ENCODE measurements at places on chromosomes 13 and 19. TPM values are rescaled to one million over a fixed set of nuclear protein-coding genes. Genes with fewer than 3 reads are reported as not detected.

GRCh38 chr13:110306960-110307766, at the start of the genes COL4A1 and COL4A2:
Gene COL4A1, minus strand, starts transcription at chr13:110307157. Its CDS starts 130 bp downstream, at chr13:110307027.
Gene COL4A2, plus strand, starts transcription at chr13:110307284. Its CDS starts 620 bp downstream, at chr13:110307904.
- DNase-seq, result no peak

- DNase-seq, result peak; percentile 44
Measured at GRCh38 chr19:43524922-43525835, 1.8 kb downstream of the ETHE1 start.

DNA sequence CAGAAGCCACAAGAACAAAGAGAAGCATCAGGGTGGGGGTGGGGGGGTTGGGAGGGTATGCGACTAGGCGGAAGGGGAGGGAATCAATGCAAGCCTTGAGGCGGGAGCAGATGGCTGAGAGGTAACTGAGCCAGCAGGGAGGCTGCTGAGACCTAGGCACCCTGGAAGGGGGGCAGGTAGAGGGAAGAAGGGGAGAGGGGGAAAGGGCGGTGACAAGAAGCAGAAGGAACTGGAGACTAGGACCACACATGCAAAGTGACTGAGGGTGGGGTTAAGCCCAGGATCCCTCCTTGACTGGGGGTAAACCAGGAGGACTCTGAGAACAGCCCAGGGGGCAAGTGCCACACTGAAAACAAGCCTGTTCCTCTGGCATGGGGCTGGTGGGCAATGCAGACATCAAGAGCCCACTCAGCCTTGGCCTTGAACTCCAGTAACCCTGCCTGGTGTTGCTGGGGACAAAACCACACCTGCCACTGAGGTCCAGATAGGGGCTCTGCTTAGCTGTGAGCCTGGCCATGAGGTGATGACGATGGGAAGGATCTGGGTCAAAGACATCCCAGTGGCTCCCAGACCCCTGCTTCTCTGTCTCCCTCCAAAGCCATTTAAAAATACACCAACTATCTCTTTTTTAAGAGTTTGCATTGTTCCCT, 20.3 kb downstream of the OPA3 start:
- DNase-seq, result no peak

DNA sequence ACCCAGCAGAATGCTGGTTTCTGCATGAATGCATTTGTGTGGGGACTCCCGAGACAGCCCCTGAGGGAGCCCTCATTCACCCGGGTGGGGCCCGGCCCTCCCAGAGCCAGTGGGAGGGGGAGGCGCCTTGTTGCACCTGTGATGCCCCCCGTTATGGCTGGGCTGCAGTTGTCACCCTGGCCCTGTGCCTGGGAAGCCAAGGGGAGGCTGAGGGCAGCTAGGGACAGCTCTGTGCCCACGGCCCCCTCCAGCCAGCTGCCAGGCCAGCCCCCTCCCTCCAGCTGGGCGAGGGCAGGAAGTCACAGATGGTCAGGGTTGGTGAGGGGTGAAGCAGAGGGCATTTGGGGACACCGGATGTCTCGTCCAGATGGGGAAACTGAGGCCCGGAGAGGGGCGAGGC, 26.1 kb downstream of the NFIC start:
- no peak for DNase-seq

GRCh38 chr13:106117035-106117434, 418.4 kb downstream of the EFNB2 start:
- no peak for DNase-seq

DNA sequence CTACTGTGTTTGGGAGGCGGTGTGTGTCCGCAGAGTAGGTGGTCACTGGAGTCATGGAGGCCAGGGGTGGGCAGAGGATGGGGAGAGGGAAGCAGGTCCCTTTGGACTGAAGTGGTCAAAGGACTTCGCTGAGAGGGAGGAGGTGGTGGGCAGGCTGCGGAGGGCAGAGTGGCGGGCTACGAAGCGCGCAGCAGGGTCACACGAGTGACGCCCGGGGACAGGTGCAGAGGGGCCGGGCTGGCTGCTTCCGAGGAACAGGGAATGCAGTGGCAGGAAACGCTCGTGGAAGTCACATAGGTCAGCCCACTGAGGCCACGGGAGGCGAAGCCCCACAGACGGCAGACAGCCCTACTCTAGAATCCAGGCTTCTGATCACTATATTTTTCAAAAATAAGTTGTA, 111.5 kb downstream of the URI1 start:
- no peak for DNase-seq

- DNase-seq, result no peak
Measured at GRCh38 chr19:54169149-54169740, 3.7 kb downstream of the TMC4 start.

- DNase-seq, result no peak
Measured at GRCh38 chr19:8206147-8207087, 2.8 kb upstream of the CERS4 start.

GRCh38 chr13:30149248-30149647, 158.1 kb downstream of the KATNAL1 start:
- DNase-seq, result no peak

GRCh38 chr13:55160867-55161266, 1979.9 kb upstream of the PRR20A start:
- no peak for DNase-seq

- DNase-seq, result peak; percentile 20
Measured at GRCh38 chr19:36113894-36114720, 568 bp downstream of the POLR2I start.

DNA sequence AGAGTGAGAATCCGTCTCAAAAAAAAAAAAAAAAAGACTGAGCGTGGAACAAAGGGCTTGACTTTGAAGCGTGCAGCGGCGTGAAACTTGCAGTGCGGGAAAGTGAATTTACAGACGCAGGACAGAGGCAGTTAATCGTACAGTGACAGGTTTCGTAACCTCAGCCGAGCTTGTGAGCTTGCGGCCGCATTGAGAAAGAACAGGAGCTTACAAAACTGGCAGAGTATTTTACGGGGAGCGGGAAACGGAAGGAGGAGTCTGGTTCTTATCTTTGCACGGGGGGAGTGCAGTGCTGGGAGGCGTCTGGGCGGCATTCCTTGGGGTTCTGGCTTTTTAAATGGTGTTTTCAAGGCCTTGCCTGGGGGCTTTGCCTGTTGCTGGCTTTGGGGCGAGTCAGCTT, 6.0 kb upstream of the BSG start:
- DNase-seq, result no peak

DNA sequence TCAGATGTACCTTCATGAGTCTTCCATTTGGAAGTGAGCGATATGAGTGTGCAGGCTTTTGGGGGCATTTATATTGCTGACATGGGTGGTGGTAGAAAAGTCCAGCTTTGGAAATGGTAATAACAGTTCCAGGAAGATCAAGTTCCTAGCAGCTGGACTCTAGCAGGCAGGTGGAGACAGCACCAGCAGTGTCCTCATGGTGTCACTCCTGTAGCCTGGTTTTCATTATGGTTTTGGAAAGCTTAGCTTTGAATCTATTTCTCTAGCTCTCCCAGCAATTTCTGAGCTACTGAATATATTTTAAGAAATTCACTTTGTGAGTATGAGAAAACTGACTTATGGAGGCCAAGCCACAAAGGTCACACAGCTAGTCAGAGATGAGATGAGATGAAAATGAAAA, 523.2 kb upstream of the HTR2A start:
- DNase-seq, result no peak

- peak; percentile 81 for DNase-seq
Measured at GRCh38 chr19:38852231-38853044, 2.7 kb upstream of the HNRNPL start.

GRCh38 chr13:30022796-30023195, 172.4 kb upstream of the UBL3 start:
- DNase-seq, result no peak

DNA sequence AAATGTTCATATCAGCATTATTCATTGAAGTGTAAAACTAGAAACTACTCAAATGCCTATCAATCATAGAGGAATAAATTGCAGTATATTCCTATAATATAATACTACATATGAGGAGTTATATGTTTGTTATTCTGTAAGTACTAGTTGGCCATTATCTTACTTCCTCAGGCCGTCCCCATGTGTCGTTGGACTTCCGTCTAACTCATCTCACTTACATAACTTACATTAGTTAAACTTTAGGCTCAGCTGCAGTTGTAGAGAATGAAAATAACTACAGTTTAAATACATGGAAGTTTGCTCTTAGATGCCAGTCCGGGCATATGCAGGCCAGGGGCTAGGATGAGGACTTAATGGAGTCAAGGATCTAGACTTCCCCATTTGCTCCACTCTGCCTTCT, 8.6 kb upstream of the EPSTI1 start:
- no peak for DNase-seq

DNA sequence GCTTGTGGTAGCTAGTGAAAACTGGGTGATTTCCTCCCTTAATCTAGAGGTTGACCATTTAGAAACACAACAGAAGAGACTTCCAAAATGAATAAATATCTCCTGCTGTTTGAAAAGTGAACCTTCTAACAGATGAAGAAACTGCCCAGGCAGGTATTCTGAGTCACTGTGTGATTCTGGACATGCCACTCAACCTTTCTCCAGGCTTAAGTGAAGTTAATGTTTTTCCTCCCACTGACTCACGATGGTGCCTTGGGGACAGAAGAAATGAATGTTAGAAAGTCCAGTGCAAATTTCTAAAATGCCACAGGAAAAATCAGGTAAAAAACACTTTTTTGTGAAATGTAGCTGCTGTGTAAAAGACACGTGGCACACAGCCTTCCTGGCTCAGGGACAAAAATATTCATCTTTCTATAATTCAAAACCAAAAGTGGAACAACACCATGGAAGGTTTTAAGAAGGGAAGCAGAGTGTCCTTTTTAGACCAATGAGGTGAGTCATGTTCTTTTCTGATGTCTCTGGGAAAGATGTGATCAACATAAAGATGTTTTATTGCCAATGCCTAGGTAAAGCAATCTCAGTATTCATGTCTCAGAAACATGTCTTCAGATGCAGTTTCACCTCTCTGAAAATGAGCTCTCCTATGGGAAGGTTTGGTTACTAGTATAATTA, 9.1 kb downstream of the UBE2L5 start:
- no peak for DNase-seq

GRCh38 chr13:89372193-89372592, 1701.0 kb downstream of the SLITRK5 start:
- no peak for DNase-seq

- peak; percentile 5 for DNase-seq
Measured at GRCh38 chr13:84136582-84136981, 254.3 kb upstream of the SLITRK1 start.

CKM gene
- total RNA-seq, result not detected

ATP7B gene
- 3.0 TPM for total RNA-seq

GPR18 gene
- 17.3 TPM for total RNA-seq

RFPL4AL1 gene
- total RNA-seq, result not detected

GNG8 gene
- total RNA-seq, result 29.5 TPM

LILRA5 gene
- total RNA-seq, result not detected

HPN gene
- 0.30 TPM for total RNA-seq

SUGT1 gene
- 47.9 TPM for total RNA-seq
